ENCODE measurements at places on chromosomes 3 and 15.

DNA sequence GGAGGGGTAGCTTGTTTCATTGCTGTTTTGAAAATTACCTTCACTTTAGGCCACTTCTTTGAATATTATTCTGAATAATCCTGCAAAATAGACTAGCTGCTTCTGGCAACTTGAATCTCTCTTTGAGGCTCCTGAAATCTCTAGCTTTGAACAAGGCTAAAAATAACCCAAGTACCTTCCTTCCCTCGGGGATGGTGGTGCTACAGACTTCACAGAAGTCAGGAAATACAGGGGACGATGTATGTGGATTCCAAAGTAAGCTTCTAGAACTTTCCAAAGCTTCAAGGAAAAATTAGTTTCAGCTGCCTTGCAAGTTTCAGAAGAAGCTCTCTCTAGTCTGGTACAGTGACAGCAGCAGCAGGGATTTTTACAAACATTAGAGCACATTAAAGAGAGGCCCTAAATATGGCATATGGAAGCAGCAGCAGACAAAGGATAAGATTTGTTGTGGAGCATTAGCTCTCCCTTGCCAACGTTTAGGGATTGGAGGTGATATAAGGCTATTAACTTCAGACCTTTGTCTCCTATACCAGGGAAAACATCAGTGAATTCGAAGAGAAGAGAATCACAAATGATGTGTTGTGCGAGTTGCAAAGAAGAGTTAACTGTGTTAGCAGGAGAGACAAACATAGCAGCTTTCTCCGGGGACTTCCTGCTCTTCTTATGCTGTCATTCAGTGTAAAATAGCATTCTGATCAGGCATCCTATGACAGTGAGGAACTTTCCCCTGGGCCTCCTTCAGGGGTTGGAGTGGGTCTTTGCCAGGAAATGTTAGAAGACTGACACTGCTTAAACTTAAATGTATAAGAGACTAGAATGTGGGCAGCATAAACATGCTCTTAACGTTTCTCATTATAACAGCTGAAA is 783.0 kb upstream of the ARPP21 start:
- no peak for ATAC-seq

- ATAC-seq = no peak
Observed at GRCh38 chr15:35746121-35746520, 200.2 kb upstream of the DPH6 start.

DNA sequence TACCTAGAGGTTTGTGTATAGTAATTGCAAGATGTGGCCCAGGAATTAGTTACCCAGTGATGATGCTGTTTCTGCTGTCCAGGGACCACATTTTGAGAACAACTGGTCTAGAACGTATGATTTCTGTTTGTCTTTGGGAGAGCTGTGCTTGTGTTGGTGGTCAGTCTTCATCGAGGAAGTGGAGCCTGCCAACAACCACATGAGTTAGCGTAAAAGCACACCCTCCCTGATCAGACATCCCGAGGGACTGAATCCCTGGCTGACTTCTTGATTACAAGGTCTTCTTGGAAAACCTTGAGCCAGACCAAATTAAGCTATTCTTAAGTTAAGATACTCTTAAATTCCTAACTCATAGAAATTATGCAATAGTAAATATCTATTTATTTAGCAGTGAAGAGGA is 81.7 kb upstream of the ZPLD1 start:
- no peak for ATAC-seq

DNA sequence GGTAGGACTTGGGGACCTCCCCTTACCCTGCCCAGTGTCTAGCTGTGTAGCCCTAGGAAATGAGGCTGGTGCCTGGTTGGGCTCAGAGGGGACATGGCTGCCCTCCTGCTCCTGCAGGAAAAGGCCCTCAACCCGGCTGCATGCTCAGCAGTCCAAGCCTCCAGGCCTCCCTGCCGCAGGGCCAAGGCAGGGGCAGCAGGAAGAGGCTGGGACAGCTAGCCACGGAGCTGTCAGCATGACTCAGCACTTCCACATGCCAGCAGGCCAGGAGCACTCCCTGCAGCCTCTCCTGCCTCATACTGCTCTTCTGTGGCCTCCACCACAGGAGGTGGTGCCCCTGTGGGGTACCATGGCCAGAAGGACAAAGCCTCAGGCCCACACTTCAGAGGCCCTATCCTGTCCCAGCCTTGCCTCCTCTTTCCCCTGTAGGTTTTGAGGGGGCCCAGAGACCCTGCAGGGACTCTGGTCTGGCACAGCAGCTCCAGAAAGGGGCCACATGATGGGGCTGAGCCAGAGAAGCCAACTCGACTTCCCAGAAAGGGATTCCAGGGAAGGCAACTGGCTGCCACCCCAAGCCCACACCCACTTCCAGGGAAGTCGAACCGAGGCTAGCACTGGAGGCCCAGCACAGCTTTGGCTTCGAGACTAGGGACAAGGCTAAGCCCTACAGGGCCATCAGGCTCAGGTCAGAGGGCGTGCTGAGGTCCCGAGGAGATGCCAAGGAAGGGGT is 19.5 kb downstream of the TKT start:
- peak; percentile 66 for ATAC-seq

All from activated T-helper 17 cell treated with anti-CD3 and anti-CD28 coated beads, Interleukin-2, amount 50 U/mL, for 72 hours (primary cell).